SHP77 treated with DMSO at 0.1 percent for 48 hours (cell line): ENCODE measurements at places on chromosomes 2 and 18.

DNA sequence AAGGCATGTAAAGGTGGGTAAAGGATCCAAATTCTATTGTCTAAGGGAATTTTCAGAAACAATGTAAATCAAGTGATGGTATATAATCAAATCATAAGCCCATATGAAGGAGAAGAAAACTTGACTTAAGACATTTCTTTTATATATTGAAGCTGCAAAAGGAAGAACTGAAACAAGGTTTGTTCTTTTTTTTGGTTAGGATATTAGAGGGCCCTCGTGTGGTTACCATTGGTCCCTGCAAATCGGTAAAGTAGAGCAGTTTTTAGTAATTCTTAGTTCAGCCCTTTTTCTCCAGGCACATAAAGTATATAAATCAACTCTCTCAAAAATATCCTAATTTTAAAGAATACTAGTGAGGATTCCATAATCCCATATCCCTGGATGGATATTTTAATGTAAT, 105.6 kb upstream of the STK17B start:
- no peak for DNase-seq

- no peak for DNase-seq
These were observed 183.3 kb upstream of the SESTD1 start for GRCh38 chr2:179447839-179448447.

- no peak for DNase-seq
These were observed 264.0 kb upstream of the SESTD1 start for GRCh38 chr2:179528576-179529069.

GRCh38 chr2:44528595-44528994, 166.8 kb downstream of the CAMKMT start:
- no peak for DNase-seq

GRCh38 chr2:218291318-218292047, 820 bp downstream of the TMBIM1 start:
- no peak for DNase-seq

DNA sequence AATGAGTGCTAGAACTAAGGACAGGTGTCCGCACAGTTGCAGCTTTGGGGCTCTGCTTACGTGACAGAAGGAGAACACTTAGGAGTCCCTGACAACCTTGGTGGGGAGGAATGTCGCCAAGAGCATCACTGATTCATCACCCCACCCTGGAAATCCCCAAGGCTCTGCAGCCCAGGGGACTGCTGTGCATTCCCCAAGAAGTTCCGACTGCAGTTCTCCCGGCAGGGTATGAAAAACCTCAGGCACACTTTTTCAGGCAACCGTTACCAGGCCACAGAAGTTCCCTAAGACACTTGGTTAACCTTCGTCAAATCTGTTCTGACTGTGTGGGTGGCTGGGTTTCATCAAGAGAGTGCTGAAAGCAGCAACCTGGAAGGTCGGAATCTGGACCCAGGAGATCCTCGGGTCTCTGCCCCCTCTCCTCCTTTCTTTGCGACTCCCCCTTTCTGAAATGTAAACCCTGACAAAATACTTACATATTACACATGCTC, 192.1 kb upstream of the CXCR4 start:
- DNase-seq: no peak

- DNase-seq: no peak
These were observed 328.5 kb upstream of the FANCL start for GRCh38 chr2:58569475-58570185.

DNA sequence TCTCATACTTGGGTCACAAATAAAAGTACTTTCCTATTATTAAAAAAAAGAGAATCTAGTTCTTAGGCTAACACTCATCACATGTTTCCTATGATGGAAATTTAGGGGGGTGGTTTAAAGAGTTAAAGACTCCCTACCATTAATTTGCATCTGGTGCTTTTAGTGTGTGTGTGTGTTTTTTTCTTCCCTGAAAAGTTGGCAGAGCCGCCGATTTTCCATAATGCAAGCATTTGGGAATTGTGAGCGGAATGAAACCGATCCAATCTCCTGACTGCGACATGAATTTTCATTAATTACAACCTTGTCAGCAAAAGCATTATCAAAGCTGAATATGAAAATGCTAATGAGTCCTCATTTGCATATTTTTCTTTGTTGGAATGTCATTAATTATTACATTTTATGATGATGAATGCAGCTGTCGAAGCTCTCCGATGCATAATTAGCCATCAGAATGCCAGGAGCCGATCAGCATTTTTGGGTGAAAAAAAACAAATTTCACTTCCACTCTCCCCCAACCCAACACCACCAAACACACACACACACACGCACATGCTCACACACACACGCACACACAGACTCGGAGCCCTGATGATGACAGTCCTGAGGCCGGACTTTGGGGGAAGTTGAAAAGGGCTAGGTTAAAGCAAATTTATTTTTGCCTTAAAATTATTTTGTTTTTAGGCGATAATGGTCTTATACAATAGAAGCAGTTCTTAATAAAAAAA, 165.4 kb downstream of the TCF4 start:
- DNase-seq: no peak

DNA sequence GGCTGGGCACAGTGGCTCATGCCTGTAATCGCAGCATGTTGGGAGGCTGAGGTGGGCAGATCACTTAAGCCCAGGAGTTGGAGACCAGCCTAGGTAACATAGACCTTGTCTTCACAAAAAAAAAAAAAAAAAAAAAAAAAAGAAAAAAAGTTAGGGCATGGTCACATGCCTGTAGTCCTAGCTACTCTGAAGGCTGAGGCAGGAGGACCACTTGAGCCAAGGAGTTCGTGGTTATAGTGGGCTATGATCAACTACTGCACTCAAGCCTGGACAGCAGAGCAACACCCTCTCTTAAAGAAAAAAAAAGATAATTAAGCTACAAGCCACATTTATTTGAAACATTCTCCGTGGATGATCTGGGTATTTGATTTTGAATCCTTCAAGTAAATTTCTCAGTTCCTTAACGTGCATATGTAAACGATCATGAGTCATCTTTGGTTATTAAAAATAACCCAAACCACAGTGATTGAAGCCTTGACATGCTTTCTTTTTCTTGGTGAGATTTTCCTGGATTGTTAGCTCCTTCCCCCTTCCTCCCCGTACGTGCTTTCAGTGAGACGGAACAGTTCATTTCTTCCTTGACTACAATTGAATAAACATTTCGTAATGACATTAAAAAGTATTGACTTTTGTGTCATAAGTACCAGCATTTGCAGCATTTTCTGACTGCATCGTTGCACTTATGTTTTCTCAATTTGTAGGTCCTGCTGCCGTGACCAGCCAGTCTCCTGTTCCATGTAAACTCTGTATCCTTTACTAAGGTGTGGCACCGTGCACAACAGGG, 20.3 kb downstream of the RMC1 start:
- no peak for DNase-seq

GRCh38 chr2:45905632-45905958, 254.1 kb downstream of the PRKCE start:
- no peak for DNase-seq

DNA sequence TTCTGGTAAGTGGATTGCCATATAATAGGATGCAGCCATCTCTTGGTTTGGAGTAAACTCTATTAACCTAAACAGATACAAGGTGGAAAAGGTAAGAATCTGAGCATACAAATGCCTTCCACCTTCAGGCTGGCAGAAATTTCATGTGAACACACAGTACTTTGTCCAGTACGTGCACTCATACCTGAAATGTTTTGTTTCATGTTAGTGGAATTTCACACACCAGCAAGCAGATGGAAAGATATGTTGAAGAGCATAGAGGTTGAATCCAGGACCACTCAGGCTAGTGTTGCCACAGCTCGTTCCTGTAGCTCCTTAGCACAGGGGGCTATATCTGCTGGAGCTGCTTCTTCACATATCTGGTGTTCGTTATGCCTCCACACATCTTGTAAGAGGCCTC, 34.0 kb downstream of the CRIM1 start:
- DNase-seq: no peak

DNA sequence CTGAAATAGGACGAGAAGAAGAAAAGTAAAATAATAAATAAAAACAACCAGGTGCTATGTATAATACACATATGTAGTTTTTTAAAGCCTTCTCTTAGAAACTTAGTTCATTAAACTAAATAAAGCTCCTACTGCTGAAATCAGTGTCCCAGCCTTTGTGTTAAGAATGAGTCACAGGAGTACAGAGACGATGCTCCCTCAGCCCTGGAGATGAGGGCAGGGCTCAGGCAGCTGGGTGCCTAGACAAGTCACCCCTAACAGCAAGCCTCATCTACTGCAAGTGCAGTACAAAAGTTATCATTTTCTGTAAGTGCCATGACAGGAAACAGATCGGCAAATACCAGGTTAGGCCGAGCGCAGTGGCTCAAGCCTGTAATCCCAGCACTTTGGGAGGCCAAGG, 18.2 kb downstream of the KIDINS220 start:
- DNase-seq: no peak

DNA sequence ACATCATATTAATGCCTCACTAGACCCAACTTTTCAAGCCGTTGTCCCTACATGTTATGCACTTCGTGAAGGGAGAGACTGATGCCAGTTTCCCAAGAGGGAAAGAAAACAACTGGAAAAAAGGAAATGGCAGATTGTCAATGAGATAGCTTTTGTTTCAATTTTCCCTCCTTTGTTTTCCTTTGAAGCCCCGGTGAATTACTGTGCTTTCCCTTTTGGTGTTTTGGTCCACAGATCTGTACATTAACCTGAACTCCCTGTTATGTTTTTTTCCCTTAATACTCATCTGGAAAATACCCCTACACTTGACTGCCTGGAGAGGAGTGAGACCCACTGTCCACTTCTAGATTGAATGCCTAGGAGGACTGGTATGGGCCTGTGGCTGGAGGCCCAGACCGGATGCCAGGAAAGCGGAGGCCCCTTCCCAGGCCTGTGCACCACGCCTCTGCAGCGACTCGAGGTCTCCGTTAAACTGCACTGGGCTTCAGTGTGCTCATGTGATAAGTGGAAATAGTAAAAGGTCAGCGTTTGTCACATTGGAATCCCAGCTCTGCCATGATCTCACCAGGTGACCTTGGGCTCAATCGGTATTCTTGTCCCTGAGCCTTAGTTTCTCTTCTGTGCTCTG, 106.4 kb downstream of the GATA6 start:
- DNase-seq: no peak

DNA sequence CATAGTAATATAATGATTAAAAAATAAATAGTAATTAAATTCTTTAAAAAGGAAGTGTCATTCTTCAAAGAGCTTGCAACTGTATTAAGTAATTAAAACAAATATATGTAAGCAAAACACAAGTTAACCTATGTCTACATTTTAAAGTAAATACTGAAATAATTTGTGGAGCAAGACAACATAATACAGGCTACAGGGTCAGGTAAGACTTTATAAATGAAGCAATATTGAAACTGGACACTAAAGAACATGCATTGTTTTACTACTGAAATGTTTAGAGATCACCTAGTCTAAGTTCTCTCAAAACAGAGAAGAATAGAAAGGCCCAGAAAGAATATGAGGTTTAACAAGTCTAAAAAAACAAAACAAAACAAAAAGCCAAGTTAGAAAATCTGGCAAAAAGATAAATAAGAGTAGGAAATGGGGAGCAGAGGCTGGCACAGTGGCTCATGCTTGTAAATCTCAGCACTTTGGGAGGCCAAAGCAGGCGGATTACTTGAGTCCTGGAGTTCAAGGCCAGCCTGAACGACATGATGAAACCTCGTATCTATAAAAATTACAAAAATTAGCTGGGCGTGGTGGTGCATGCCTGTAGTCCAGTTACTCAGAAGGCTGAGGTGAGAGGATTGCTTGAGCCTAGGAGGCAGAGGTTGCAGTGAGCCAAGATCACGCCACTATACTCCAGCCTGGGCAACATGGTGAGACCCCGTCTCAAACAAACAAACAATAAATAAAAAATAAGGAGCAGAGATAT, 34.4 kb downstream of the VPS54 start:
- DNase-seq: no peak

GRCh38 chr2:159194241-159194640, 92.3 kb downstream of the WDSUB1 start:
- DNase-seq: no peak
